ENCODE measurements at places on chromosomes 6 and 20. TPM values are rescaled to one million over a fixed set of nuclear protein-coding genes. Genes with fewer than 3 reads are reported as not detected.

DNA sequence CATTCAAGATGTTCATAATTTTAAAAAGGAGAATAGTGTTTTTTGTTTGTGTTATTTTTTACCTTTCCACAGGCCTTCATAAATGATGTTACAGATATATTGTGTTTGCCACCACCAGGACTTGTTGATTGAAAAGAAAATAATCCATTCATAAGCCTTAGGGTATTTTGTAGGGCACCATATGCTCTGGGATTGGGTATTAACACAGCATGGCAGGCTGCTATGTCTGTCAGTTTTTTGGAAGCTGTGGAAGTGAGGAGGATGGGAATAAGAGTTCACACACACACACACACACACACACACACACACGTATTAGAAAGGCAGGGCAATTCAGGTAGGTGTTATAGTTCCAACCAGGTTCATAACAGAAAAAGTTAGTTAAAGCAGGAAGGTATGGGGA lies 237.9 kb downstream of the HDGFL1 start:
- no peaks in the 10 kb centered on the region for H3K36me3 ChIP-seq
- no peak overlapping the region for H3K27ac ChIP-seq
- no peak overlapping the region for H3K4me3 ChIP-seq
- H3K4me1 ChIP-seq, result no peaks in the 10 kb centered on the region
- no peaks in the 10 kb centered on the region for H3K27me3 ChIP-seq

DNA sequence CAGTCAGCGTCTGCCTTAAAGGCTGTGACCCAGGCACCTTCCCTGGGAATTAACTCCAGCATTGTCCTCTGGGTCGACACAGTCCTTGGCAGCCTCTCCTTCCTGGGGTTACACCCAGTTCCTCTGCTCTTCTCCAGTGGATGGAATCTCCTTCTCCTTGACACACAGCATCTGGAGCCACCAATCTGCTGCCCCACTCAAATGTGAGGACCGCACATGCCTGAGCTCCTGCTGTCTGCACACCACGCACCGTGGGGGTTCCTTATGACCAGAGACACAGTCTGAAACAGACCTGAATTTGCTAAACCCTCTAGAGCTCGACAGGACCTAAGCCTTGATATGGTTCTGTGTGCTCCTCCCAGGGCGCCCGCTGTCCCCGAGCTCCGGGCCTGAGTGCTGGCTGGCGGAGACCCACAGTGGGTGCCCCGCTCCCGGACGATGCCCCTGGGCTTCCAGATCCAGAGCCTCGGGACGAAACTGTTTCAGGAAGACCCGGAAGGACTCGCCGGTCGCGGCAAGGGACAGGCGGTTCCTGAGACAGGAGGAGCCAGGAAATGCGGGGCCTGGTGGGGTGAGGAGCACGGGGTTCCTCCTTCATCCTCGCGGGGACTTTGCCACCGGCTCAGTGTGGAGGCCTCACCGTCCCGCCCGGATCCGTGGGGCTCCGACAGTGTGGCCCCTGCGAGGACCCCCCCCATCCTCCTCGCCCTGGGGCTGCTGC lies 2.5 kb upstream of the RAET1G start:
- peaks cover 25% of the 10 kb centered on the region for H3K27me3 ChIP-seq
- peak overlapping the region; percentile 65 for H3K4me3 ChIP-seq
- H3K36me3 ChIP-seq, result no peaks in the 10 kb centered on the region

- peak overlapping the region; percentile 10 for H3K27ac ChIP-seq
- no peak overlapping the region for H3K4me3 ChIP-seq
- no peaks in the 10 kb centered on the region for H3K36me3 ChIP-seq
Observed at GRCh38 chr6:31797588-31797987, 2.0 kb upstream of the VARS1 start.

- DNase-seq, result no peak
- no peaks in the 10 kb centered on the region for H3K27me3 ChIP-seq
- peak overlapping the region; percentile 50 for H3K27ac ChIP-seq
- peaks cover 3% of the 10 kb centered on the region for H3K4me1 ChIP-seq
Observed at GRCh38 chr20:49361862-49362660, 84.2 kb upstream of the ZNFX1 start.

DNA sequence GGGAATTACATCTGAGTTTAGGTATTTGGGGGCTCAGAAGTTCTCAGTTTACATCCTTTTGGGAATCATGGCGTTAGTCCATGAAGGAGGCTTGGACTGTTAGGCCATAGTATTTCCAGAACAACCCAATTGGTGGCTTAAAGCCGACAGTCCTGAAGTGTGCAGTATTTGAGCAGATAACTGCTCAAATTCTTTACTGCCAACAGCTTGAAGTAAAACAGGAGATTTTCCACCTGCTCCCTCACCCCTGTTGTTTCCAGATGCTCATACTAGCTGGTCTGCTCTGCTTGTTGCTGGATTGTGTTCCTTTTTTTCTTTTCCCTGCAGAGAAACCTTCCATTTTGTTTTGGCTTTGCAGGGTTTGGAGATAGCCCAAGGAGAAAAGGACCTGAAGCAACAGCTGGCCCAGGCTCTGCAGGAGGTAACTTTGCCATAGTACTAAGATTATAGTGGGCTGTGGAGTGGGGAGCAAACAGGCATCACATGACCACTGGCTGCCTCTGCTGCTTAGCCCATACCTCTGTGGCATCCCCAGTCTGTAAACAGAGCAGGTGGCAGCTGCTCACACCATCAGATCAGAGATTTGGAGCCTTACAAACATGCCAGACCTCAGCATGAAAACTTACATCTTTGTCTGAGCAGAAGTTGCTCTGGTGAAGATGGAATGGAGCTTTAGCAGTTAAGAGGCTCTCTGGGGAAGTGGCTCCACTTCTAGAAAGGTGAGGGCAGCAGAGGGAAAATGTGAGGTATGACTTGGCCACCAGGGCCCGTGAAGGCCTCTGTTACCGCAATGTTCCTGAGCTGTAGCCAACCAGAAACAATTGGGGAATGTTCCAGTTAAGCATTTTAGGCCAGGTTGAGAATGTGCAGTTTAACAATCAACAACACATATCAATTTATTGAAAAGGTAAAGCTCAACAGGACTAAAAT lies 17.6 kb downstream of the RNF8 start:
- no peak overlapping the region for H3K4me3 ChIP-seq
- H3K36me3 ChIP-seq, result peaks cover 69% of the 10 kb centered on the region
- DNase-seq, result no peak
- H3K4me1 ChIP-seq, result peaks cover 6% of the 10 kb centered on the region

DNA sequence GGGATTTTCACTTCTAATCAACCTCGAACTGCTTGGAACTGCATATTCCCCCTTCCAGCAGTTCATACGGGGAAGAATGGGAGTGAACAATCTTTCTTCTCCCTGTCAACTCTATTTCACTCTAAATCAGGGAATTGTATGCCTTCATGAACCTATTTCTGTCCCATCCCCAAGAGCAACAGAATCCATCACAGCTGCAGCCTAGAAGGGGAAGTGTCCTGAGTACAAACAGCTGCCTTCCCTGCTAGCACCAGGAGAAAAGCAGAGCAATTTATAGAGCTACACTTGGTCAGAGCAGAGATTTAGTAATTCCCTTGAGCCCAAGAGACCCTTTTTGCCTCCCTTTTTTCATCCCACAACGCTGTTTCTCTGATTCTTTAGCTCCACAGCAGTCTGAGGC lies 208.4 kb downstream of the ADGRG6 start:
- no peak for DNase-seq
- H3K4me1 ChIP-seq, result no peaks in the 10 kb centered on the region

Gene TRIM10
- not detected for total RNA-seq

GRCh38 chr20:8152183-8152582 lies 20.1 kb downstream of the PLCB1 start:
- H3K27me3 ChIP-seq, result no peaks in the 10 kb centered on the region
- H3K4me3 ChIP-seq, result no peak overlapping the region
- peak overlapping the region; percentile 14 for H3K27ac ChIP-seq
- no peaks in the 10 kb centered on the region for H3K36me3 ChIP-seq
- peaks cover 57% of the 10 kb centered on the region for H3K4me1 ChIP-seq

- peaks cover 47% of the 10 kb centered on the region for H3K36me3 ChIP-seq
- no peaks in the 10 kb centered on the region for H3K27me3 ChIP-seq
- no peak for DNase-seq
- H3K4me1 ChIP-seq, result peaks cover 41% of the 10 kb centered on the region
- H3K27ac ChIP-seq, result no peak overlapping the region
Observed at GRCh38 chr20:414161-414560, 6.1 kb downstream of the RBCK1 start.

DNA sequence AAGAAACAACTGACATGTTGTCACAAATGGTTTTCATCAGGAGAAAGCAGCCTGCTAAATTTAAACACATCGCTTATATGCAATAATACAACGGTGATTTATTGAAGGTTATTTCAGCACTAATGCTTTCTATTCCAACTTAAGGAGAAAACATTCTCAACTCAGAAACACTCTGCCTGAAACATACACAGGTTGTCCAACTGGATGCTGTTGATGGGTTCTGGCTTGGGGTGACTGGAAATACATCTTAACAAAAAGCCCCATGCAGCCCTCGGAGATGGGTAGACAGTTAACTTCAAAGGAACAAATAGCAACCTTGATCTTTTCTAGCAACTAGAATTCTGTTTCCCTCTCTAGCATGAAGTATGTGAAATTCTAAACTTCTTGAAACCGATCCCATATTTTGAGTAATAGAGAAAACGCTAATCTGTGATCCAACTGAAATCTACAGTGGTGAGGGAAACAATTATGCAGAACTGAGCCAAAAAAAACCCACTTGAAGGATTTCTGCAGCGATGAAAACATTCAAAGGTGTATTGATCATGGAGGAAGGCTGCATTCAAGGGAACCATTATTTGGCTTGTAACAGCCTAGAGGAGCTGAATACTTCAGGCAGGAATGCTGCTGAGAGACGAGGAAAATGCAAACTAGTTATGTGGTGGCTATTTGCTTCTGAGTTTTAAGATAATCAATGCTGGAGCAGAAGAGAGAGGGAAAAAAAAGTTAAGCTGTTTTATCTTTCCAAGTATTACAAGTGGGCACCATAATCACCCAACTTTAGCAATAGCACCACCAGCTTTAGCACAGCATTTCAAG lies 6.9 kb downstream of the ZMYND8 start:
- H3K27me3 ChIP-seq, result no peaks in the 10 kb centered on the region
- no peak for DNase-seq
- peak overlapping the region; percentile 97 for H3K27ac ChIP-seq
- peak overlapping the region; percentile 61 for H3K4me3 ChIP-seq
- H3K4me1 ChIP-seq, result peaks cover 72% of the 10 kb centered on the region

Gene TCP11
- total RNA-seq, result not detected

GRCh38 chr6:167331565-167331964 lies 6.7 kb downstream of the TTLL2 start:
- no peak overlapping the region for H3K4me3 ChIP-seq
- H3K36me3 ChIP-seq, result no peaks in the 10 kb centered on the region

- H3K27me3 ChIP-seq, result no peaks in the 10 kb centered on the region
- DNase-seq, result no peak
- no peaks in the 10 kb centered on the region for H3K36me3 ChIP-seq
- H3K4me3 ChIP-seq, result no peak overlapping the region
Observed at GRCh38 chr6:81792826-81793225, 40.3 kb upstream of the TENT5A start.

Gene PACSIN1
- total RNA-seq, result not detected

All from psoas muscle (tissue), 8 donors.